ENCODE measurements at places on chromosomes 16 and 17.

- DNase-seq = no peak
These were observed 4.2 kb downstream of the RBFOX3 start for GRCh38 chr17:79606487-79607281.

- no peak for DNase-seq
These were observed 188.1 kb upstream of the ZNF469 start for GRCh38 chr16:88194397-88195268.

DNA sequence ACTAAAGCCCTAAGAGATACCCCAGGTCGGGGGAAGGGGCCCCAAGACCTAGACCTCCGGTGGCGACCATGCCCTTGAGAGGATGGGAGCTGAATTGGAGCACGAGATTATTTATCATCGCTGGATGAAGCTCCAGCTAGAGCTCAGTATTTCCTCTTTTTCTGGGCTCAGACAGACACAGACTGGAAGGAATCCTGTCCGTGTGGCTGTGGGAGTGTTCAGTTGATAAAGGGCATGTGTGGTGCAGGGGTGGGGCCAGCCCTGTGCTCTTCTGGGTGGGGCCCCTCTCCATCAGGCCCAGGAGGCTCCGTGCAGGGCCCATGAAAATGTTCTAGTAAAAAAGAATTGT, 6.3 kb upstream of the CBX4 start:
- no peak for DNase-seq

GRCh38 chr17:67532326-67532871, 155.3 kb downstream of the PITPNC1 start:
- no peak for DNase-seq

GRCh38 chr16:80509872-80510271, 30.9 kb upstream of the DYNLRB2 start:
- DNase-seq = no peak

DNA sequence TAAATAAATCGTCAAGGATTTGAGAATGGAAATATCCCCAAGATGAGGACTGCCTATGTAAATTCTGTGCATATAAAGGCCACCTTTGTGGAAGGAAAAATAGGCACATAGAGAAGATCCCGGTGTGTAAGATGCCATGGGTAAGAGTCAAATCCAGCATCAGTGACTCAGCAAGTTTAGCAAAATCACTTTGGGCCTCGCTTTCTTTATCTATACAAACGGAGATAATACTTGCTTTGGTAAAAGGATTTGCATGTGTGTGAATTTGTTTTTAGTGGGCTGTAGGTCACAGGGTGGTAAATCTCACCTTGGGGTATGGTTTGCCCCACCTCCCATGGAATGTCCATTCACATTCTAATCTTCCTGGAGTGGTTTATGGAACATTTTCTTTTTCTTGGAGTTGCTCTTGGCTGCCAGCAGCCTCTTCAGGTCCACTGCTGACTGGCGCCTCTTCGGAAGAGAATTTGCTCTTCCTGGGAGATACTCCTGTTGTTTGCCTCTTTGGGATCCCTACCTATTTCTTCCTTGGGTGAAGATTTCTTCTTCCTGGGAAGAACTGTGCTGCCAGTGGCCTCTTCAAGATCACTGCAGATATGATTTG, 587.6 kb downstream of the CDH11 start:
- no peak for DNase-seq

GRCh38 chr17:74040291-74040690, 163.2 kb upstream of the RPL38 start:
- no peak for DNase-seq

DNA sequence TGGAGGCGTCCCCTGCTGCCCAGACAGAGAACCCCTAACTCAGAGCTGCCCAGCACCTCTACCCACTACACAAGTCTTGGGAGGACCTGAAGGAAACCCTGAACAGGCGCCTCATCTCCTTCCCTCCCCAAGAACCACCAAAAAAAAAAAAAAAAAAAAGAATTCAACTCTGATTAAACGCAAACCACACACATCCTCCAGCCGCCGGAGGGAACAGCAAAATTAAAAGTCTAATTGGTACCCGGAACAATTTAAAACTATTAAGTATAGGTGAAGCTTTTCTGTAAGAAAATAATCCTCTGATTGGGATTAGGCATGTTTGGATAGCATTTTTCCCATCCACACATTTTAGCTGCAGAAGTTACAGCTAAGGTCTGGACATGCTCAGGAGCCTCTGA, 202.7 kb downstream of the ZNF423 start:
- no peak for DNase-seq

- no peak for DNase-seq
These were observed 3.2 kb downstream of the ARHGAP17 start for GRCh38 chr16:25011891-25012514.

GRCh38 chr16:12436201-12436657, 367.5 kb downstream of the CPPED1 start:
- DNase-seq = no peak

- no peak for DNase-seq
These were observed 127.9 kb upstream of the CPHXL start for GRCh38 chr16:75854152-75854551.

DNA sequence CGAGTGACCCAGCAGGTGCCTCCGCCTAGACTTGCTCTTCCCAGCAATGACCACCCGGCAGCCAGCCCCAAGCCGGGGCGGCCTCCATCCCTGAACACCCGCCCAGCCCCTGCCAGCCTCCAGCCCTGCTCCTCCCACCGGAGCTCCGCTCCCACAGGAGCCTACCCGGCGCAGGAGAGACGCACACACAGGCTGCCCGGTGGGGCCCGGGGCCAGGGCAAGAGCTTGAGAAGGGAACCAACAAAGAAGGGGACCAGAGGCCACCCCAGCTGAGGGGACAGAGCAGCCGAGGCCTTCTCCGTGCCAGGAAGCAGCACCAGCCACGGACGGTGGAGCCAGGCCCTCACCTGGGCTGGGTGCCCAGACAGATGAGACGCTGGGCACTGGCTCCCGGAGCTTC, 13.8 kb downstream of the PKD1 start:
- DNase-seq = no peak
